ENCODE measurements at places on chromosomes 6 and 20.

- no peak for DNase-seq
Measured at GRCh38 chr6:22670605-22671004, 101.2 kb downstream of the HDGFL1 start.

- no peak for DNase-seq
Measured at GRCh38 chr20:64084685-64085152, 521 bp upstream of the LKAAEAR1 start.

DNA sequence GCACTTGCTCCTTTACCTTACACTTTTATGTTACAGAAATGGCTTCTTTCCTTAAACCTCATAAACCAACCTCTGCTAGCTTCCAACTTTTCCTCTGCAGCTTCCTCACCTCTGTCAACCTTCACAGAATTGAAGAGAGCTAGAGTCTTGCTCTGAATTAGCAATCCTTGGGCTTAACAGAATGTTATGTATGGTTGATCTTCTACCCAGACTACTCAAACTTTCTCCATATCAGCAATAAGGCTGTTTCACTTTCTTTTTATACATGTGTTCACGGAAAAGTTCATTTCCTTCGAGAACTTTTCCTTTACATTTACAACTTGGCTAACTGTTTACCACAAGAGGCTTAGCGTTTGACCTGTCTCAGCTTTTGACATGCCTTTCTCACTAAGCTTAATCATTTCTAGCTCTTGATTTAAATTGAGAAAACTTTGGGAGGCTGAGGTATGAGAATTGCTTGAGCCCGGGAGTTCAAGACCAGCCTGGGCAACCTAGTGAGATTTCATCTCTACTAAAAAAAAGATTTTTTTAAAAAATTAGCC, 207.3 kb downstream of the BMP7 start:
- no peak for DNase-seq

DNA sequence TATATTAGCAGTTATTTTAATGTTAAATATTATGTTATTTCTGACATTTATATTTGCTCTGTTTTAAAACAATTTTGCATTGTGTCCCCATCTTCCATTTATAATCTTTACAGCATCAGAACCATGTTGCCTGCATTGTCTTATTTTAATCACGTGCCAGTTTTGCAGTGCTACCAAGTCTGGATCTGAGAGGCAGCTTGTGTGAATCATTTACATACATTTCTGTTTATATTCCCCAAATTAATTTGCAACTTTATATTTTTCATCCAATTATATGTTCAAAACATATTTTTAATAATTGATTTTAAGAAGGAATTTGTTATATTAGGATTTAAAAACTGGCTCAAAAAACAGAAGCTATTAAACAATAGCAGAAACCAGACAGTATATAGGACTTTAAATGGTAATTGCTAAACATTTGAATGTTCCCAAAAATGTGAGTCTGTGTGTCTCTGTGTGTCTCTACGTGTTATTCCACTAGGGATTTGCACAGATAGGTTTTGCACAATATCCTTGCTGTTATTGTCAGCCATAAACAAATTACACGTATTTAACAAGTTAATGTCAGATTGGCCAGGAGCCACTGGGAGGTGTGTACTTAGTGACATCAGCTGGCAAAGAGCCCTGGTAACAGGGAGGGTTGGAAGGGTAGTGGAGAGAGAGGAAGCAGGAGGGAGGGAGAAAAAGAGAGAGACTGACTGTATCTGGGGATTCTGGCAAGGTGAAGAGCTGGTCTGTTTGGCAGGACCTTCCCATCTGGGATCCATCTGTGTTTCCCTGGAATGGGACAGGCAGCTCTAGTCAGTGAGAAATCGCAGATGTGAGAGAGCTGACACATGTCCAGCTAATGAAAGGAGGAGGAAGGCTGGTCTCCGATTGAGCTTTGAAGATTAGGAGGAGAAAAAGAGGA, 72.1 kb downstream of the CBFA2T2 start:
- DNase-seq, result no peak

GRCh38 chr6:105510746-105511145, 107.9 kb upstream of the PREP start:
- no peak for DNase-seq

DNA sequence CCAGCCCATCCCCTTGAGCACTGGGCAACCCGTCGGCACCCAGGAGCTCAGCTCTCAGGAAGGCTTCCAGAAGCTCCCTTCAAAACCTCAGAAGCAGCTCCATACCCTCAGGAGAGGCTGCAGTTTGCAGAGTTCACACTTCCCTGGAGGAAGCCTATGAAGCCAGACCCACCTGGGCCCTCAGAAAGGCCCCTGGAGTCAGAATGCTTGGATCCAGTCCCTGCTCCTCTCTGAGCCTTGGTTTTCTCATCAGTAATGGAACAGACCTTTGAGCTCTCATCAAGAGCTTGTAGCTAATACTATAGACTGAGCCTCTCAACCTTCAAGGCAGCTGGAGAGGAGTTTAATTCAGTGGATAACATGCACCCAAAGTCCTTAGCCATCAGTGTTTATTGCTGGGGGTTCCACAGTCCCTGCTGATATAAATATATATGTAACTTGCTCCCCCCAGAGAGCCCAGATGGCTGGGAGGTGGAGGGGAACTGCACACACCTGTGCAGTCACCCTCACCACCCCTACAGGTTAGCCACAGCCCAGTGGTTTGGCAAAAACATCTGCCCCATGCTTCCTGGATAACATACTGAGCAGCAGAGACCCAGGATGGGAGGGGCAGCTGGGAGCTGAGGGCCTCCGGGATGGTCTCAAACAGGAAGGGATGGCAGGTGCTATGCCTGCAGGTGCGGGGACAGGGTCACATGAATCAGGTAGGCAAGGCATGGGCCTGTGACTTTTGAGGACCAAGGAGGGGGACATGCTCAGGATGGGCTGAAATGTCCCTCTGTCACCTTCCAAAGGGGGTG, 120.1 kb downstream of the SNX5 start:
- DNase-seq, result no peak

- no peak for DNase-seq
Measured at GRCh38 chr6:98548301-98548700, 286.1 kb upstream of the POU3F2 start.

- DNase-seq, result no peak
Measured at GRCh38 chr6:149246691-149247384, 70.7 kb upstream of the TAB2 start.

GRCh38 chr6:36358226-36358915, 21.7 kb upstream of the BNIP5 start:
- DNase-seq, result no peak

DNA sequence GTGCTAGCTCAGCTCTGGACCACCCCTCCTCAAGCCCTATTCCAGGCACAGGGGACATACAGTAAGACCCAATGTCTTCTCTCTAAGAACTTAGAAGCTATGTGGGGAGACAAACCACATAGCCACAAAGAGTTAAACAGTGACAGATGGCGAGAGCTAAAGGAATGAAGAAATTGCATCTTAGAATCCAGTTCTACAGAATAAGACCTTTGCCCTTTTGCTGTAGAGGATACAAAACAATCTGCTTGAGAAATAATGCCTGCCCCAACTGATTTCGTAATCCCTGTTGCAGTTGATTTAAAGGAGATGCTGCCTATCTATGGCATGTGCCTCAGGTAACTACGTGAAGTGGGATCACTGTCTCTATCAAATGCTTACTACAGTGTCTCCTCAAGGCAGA, 31.2 kb downstream of the TNFRSF21 start:
- no peak for DNase-seq

- peak; percentile 20 for DNase-seq
Measured at GRCh38 chr6:12957321-12958051, 240.9 kb downstream of the PHACTR1 start.

- no peak for DNase-seq
Measured at GRCh38 chr6:147802459-147802858, 294.0 kb downstream of the SAMD5 start.

DNA sequence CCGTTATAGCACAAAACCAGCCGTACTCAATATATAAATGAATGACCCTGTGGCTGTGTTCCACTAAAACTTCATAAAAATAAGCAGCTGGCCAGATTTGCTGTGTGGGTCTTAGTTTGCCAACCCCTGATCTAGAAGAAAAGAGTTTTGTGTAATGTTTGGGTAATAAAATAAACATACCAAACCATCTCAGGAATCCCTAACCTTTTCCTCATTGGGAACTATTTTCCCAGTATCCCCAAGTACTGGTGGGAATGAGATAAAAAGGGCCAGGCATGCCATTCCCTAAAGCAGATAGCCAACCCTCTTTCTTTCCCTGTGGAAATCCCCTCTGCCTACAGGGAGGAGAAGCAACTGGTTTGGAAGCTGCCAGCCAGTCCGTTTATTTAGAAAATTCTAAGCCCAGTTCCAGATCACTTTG, 169.1 kb upstream of the AKAP12 start:
- DNase-seq, result no peak

DNA sequence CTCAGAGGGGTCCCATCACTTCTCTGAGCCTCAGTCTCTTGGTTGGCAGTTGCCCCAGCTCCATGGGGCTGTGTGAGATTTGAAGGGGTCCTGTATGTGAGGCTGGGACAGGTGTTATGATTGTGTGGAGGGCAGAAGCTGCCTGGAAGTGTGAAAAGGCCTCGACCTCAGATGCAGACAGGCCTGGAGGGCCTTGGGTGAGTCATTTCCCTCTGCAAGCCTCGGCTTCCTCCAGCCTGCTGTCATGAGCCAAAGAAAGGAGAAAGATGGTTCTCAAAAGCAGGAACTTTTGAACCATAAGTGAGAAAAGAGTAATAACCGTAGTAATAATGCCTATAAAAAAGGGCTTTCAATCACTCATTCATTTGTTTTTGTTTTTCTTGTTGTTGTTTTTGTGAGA, 37.5 kb downstream of the SNAI1 start:
- DNase-seq, result no peak

- DNase-seq, result no peak
Measured at GRCh38 chr6:167565388-167565787, 240.5 kb downstream of the TTLL2 start.

DNA sequence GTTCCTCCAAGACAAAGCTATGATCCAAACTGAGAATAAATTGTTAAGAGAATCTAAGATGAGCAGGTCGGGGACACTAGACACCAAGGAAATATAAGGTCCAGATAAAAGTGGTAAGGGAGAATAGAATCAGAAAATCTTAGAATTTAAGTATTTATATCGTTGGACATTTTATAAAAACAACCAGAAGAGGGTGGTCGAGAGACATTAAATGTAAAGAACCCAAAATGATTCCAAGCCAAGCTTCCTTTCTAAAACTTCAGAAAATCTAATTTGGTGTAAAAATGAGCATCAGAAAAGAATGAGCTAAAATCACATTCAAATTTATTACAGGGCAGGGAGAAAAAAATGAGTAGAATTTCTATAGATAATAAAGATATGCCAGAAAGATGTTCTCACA, 97.8 kb upstream of the OGFRL1 start:
- no peak for DNase-seq

GRCh38 chr6:147508042-147508865, at the start of gene SAMD5:
SAMD5 (plus strand) TSS chr6:147508690; CDS start chr6:147508929, 239 bp downstream.
- peak; percentile 34 for DNase-seq

DNA sequence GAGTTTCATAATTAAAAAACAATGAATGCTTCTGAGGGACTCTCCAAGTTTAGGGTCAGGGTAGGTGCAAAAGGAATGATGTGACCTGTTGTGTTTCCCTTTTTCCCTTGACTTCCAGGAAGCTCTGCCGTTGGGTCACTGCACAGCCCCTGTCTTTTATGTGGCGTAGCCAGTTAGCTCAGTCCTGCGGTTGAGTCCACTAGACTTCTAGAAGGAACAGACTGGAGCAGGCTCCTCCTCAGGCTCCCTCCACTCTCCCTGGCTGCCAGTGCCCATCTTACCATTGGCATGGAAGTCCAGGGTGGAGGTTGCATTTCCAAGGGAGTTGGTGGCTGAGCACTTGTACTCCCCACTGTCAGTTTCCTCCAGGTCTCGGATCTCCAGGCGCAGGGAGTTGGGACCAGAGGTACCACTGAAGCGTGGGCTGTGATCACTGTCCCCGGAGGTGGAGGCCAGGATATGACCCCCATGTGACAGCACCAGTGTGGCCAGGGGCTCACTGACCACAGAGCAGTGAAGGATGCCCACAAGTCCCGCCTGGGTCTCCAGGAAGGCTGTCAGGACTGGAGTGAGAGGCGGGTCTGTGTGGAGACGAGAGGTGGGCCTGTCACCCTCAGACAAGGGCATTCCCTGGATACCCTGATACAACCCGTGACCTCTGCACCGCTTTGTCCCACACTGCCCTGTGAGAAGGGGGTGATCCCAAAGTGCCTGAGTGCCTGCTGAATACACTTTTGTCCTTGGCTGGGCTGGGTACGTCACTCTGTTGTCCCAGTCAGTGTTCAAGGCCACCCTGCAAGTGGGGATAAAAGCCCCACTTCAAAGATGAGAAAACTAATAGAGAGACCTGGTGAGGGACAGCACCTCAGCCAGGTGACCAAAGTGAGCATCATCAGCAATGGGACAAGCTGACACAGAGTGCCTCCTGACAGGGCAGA, 11.1 kb downstream of the SIGLEC1 start:
- no peak for DNase-seq

GRCh38 chr6:139508576-139508975, 134.1 kb upstream of the CITED2 start:
- DNase-seq, result no peak

GRCh38 chr6:87700397-87701343, 1.4 kb downstream of the AKIRIN2 start:
- DNase-seq, result peak; percentile 67

GRCh38 chr6:27873021-27873940, 38.9 kb downstream of the OR2B2 start:
- DNase-seq, result peak; percentile 87

- no peak for DNase-seq
Measured at GRCh38 chr6:39962831-39963230, 28.6 kb upstream of the MOCS1 start.

DNA sequence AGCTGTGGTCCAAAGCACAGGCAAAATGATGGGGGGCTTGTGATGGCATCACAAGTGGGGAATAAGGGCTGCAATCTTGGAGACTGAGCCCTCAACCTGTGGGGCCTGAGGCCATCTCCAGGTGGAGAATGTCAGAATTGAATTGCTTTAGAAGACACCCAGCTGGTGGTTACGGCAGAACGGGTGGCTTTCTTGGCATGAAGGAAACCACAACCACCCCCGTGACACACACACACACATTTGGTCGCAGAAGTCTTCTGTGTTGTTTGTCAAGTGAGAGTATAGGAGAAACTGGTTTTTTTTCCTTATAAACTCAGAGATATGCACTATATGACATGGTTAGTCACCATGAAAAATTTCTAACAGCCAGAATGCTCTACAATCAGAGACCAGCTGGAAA, 139.5 kb upstream of the CDH4 start:
- DNase-seq, result no peak

GRCh38 chr20:61500791-61501321, 248.8 kb downstream of the CDH4 start:
- DNase-seq, result peak; percentile 40

DNA sequence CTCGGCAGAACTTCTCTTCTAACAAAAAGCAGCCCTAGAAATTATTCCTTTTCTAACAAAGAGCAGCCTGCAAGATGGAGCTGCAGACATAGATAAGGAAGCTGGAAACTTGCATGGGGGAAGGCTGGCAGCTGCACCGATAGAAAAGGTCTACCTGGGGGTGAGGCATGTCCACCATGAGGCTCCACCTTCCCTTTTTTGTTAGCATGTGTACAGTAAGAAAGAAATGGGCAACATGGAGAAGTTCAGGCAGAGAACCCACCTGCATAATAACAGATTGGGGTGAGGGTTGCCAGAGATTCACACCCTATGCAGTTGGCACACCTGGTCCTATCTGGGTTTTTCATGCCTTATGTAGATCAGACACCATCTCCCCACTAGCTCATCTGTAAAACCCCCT, 25.4 kb downstream of the ZNF311 start:
- DNase-seq, result no peak

- no peak for DNase-seq
Measured at GRCh38 chr6:137087902-137088301, 43.1 kb upstream of the IL20RA start.
